ENCODE measurements at places on chromosomes 1 and 21.

GRCh38 chr1:207058878-207059867 lies 6.1 kb downstream of the PFKFB2 start:
- peak; percentile 57 for DNase-seq
- no peak overlapping the region for H3K4me3 ChIP-seq
- peaks cover 32% of the 10 kb centered on the region for H3K4me1 ChIP-seq
- peak overlapping the region; percentile 27 for H3K27ac ChIP-seq

DNA sequence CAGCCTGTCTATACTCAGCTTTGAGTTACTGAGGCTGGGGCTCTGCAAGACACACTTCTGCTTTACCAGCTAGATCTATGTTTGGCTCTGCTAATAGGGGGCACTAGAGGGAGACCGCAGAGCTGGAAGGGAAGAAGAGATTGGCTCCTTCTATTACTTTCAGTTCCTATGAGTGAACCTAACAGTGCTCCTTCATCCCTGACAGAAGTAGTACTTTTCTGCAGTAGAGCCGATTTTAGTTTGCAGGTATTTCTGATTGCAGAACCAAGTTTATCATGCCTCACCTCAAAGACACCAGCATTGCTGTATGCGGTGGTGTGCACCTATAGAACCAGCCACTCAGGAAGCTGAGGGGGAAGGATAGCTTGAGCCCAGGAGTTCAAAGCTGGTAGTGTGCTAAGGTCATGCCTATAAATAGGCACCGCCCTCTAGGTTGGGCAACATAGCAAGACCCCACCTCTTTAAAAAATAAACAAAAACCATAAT lies 5.7 kb upstream of the ZDHHC18 start:
- H3K27me3 ChIP-seq: no peaks in the 10 kb centered on the region
- H3K27ac ChIP-seq: peak overlapping the region; percentile 30
- DNase-seq: peak; percentile 72
- H3K4me1 ChIP-seq: peaks cover 1% of the 10 kb centered on the region

DNA sequence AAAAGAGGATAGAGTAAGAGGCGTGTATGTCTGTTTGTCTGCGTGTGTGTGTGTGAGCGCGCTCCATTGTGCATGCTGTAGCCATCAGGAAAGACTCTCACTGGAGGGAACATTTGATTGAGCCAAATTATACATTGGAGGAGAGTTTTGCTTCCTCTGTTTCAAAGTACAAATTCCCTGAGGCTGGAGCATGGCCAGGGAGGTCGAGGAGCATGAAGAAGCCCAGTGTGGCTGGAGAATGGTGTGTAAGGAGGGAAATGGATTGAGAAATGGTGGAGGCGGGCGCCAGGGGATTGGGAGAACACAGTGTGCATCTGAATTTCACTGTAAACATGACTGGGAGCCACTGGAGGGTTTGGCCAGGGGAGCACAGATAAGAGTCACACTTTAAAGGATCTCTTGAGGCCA lies 22.1 kb upstream of the EFNA1 start:
- no peak for DNase-seq
- H3K36me3 ChIP-seq: no peaks in the 10 kb centered on the region
- H3K4me1 ChIP-seq: no peaks in the 10 kb centered on the region
- H3K27ac ChIP-seq: no peak overlapping the region

DNA sequence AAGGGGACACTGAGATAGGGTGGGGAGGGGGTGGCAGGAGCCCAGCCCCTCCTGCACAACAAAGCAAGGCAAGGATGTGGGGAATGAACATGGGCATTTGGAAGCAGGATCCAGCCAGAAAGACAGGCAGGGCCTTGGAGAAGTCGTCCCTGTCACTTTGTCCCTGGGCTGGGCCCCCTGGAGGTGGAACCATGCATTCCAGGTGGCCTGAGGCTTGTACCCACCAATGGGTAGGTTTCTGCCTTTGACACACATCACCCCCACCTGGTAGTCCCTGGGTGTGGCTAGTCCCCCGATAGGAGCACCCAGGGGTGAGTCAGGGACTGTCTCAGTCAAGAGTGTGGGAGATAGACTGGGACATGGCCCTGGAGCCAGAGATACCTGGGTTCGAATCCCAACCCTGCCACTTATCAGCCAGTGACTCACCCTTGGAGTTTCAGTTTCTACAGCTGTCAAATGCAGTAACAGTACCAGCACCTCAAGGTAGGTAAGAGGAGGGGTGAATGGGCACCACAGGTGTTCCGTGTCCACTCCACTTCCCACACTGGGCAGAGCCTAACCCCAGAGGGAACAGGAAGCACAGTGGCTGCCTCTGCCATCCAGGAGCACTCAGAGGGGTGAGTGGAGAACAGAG lies 10.0 kb downstream of the PLA2G2D start:
- H3K27me3 ChIP-seq: no peaks in the 10 kb centered on the region
- H3K36me3 ChIP-seq: no peaks in the 10 kb centered on the region
- no peak overlapping the region for H3K4me3 ChIP-seq
- H3K4me1 ChIP-seq: peaks cover 7% of the 10 kb centered on the region
- no peak overlapping the region for H3K27ac ChIP-seq

- H3K4me1 ChIP-seq: no peaks in the 10 kb centered on the region
- peaks cover 86% of the 10 kb centered on the region for H3K27me3 ChIP-seq
- H3K27ac ChIP-seq: no peak overlapping the region
These were observed 590.3 kb downstream of the PTPRU start for GRCh38 chr1:29826646-29827045.

DNA sequence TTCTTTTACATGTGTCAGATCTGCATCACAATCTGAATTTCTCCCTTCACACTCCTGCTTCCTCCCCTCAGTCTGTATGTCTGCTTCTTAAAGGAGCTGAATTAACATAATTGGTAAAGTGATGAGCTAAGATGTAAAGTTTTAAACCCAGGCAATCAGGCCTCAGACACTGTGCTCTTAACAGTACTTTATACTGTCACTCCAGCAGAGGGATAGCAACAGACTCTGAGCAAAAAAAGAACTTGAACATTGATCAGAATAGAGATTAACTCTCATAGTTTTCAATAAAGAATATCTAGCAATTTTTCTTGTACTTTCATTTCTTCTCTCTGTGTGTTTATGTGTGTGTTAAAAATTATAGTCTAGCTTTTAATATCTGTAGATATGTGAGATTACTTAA lies 110.3 kb downstream of the DUSP10 start:
- no peaks in the 10 kb centered on the region for H3K36me3 ChIP-seq
- no peak overlapping the region for H3K27ac ChIP-seq
- no peaks in the 10 kb centered on the region for H3K27me3 ChIP-seq
- no peak overlapping the region for H3K4me3 ChIP-seq
- DNase-seq: no peak
- no peaks in the 10 kb centered on the region for H3K4me1 ChIP-seq

- DNase-seq: no peak
- H3K27me3 ChIP-seq: no peaks in the 10 kb centered on the region
- H3K27ac ChIP-seq: no peak overlapping the region
These were observed 576.9 kb upstream of the PTBP2 start for GRCh38 chr1:96144636-96145035.

DNA sequence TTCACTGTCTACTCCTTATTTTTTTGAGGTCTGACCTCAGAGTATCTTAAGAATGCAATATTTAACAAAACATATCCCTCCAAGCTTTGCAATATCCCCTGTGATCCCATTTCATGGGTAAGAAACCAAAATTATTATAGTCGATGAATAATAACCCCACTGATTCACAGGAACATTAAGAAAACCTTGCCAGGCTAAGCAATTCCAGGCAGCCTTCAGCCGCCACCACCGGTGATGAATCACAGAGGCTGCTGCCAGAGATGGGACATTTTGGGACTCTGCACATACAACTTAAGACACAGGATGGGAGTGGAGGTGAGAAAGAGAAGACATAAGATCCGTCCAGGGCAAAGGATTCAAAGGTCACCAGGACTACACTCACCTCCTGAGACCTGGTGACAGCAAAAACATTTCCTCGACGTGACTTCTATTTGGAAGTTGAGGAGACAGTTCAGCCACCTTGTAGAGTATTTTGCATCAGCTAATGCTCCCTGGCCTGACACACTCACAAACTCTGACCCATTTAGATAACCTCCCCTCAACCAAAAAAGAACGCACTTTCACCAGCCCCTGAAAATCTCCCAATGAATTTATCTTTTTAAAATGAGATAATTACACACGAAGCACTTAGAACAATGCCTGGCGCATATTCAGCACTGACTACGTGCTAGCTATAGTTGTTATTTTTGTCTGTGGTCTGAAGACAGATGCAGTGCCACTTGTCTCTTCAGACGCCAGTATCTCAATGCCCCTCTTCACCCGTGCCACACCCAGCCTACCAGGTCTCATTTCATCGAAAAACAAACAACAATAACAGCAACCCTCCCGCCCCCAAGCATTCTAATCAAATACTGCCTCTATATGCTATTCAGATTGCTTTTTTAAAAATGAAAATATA lies 17.8 kb upstream of the OVAAL start:
- no peaks in the 10 kb centered on the region for H3K27me3 ChIP-seq
- no peaks in the 10 kb centered on the region for H3K36me3 ChIP-seq
- no peaks in the 10 kb centered on the region for H3K4me1 ChIP-seq
- H3K27ac ChIP-seq: no peak overlapping the region

DNA sequence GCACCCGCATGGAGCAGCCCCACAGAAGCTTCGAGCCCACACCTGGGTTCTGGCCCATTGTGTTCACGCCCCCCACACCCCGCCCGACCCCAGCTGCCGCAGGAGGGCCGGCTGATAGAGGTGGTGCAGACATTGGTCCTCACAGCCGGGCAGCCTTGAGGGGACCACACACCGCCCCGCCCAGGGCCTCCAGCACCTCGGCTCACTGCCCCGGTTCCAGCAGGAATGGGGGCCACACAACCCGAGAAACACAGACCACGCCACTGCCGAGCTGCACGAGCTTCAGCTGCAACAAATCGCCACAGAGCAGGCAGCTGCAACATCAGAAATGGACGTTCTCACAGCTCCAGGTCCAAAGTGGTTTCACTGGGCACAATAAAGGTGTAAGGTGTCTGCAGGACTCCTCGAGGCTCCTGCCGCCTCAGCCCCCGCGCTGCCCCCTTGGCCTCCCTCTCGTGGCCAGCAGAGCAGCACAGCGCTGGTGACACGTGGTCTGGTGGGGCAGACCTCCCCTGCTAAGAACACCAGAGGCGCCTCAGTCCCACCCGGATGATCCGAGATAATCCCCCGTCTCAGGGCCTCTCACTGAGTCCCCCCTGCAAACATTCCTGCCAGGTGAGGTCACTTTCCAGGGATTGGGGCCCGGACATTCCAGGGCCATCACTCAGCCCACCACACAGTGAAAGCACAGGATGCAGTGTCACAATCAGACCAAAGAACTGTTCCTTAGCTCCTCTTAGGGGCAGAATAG lies 62.3 kb upstream of the ADARB1 start:
- H3K27ac ChIP-seq: no peak overlapping the region
- H3K27me3 ChIP-seq: peaks cover 98% of the 10 kb centered on the region
- DNase-seq: no peak
- no peaks in the 10 kb centered on the region for H3K4me1 ChIP-seq
- H3K36me3 ChIP-seq: no peaks in the 10 kb centered on the region

DNA sequence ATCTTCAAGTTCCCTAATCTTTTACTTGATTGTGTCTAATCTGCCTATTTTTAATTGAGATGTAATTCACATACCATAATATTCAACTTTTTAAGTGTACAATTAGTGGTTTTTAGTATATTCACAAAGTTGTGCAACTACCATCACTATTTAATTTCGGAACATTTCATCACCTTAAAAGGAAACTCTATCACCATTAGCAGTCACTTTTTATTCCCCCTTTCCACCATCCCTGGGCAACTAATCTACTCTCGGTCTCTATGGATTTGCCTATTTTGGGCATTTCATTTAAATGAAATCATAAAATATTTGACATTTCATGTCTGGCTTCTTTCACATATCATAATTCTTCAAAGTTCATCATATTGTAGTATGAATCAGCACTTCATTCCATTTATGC lies 30.6 kb upstream of the HYI start:
- H3K36me3 ChIP-seq: no peaks in the 10 kb centered on the region
- no peak for DNase-seq
- no peak overlapping the region for H3K4me3 ChIP-seq
- no peaks in the 10 kb centered on the region for H3K4me1 ChIP-seq

GRCh38 chr1:28580722-28581530 lies 11.1 kb upstream of the RAB42 start:
- H3K4me3 ChIP-seq: peak overlapping the region; percentile 99
- peak; percentile 64 for DNase-seq
- H3K4me1 ChIP-seq: peaks cover 29% of the 10 kb centered on the region
- peak overlapping the region; percentile 80 for H3K27ac ChIP-seq
- no peaks in the 10 kb centered on the region for H3K27me3 ChIP-seq

GRCh38 chr1:223712850-223713474 lies 623 bp downstream of the CAPN2 start:
- H3K27me3 ChIP-seq: no peaks in the 10 kb centered on the region
- no peak for DNase-seq
- peak overlapping the region; percentile 88 for H3K4me3 ChIP-seq

DNA sequence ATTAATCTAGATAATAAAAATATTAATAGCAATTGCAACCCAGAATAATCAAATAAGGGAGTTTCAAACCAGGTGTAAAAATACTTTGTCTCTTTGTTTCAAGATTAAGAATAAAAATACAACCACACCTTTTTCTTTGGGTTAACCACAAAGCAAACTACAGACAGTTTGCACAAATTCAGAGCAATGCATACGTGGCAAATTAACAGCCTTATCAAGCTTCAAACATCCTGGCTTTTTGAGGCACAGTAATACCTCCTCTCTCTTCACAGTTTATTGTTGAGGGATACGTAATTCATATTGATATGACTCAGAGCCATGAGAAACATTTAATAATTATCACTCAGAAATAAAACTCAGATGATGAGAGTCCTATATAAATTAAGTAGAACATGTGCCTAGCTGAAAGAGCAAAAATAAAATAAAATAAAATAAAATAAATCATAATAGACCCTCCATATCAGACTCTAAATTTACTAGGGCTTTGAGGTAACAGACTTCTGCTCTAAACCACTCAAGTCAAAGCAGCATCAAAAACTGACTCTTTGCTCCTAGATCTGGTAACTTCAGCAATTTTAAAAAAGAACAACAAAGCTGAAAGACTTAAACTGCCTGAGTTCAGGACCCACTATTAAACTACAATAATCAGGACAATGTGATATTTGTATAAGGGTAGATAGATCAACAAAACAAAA lies 11.4 kb downstream of the EDEM3 start:
- DNase-seq: peak; percentile 95
- no peaks in the 10 kb centered on the region for H3K36me3 ChIP-seq
- peaks cover 82% of the 10 kb centered on the region for H3K4me1 ChIP-seq
- peak overlapping the region; percentile 18 for H3K4me3 ChIP-seq
- H3K27ac ChIP-seq: peak overlapping the region; percentile 79

Measured in MM.1S (cell line).